CD4-positive, alpha-beta T cell treated with Interleukin-17A for 4 hours (primary cell): ENCODE measurements at places on chromosomes 5 and 9.

DNA sequence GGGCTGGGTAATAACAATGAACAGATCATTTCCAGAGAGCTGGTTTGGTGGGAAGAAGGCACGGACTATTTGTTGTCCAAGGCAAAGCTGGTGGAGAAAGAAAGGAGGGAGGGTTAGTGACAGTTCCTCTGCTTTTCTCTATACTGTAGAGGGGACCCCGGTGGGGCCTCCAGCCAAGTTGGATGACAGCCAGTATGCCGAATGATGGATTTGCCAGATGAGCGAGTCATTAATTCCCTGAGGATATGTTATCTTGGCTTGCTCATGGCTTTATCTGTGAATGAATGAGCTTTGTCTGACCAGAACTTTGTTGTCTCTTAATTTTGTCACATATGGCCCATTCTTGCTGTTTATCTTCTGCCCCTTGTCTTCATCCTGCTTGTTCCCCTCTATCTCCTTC is 158.6 kb upstream of the GLRA1 start:
- DNase-seq = no peak

DNA sequence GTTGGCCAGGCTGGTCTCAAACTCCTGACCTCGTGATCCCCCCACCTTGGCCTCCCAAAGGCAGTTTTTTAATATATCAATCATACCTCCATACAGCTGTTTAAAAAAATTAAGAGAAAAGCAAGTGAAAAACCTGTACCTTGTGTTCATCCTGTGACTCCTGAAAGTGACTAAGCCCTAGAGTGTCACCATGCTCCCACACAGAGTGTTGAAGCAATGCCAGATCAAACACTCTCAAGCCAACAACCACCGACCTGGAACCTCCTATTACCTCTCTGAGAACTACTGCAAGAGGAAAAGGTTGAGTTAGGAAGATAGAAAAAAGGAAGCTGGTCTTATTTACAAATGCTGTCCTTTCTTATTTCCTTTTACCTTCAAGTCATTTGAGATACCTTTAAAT is 123.5 kb downstream of the RASEF start:
- no peak for DNase-seq

- DNase-seq = no peak
Observed at GRCh38 chr9:89359751-89360261, 41.5 kb downstream of the SECISBP2 start.

DNA sequence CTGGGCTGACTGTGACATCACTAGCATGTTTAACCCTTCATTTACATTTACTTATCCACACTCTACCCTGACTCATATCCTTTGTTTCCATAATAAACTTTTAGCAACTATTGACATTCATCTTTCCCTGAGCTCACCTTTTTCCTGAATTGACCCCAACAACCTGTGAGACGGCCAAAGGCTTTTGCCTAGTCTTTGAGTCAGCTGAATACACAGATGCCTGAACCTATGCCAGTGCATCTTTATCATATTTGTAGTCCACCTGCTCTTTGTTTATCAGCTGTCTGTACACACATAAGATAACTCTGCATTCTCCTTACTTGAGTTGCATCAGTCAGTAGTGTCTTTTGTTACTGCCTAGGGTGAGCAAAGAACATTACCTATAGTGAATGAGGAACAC is 128.5 kb upstream of the HMHB1 start:
- no peak for DNase-seq

GRCh38 chr9:34993502-34994259 is 4.1 kb downstream of the DNAJB5 start:
- DNase-seq = no peak

DNA sequence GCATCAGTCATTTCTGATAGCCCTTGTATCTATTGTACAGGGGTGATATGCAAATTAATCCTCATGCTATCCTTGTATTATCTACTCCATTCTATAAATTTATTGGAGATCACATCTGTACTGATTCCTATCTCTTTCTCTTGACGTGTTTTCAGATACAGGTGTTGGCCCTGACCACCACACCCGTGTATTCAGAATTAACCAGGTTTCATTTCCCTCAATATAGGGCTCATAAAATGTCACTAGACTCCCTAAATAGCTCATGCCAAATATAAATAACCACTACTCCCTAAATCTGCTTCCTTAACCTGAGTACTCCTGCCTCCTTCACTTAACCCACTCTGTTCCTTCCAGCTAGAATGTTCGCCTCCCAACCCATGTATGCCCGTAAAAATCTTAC is 522.8 kb upstream of the KLF4 start:
- no peak for DNase-seq

GRCh38 chr5:1052076-1052475 is 43.5 kb downstream of the NKD2 start:
- DNase-seq = no peak

GRCh38 chr5:135843571-135844337 is 9.3 kb downstream of the SLC25A48 start:
- DNase-seq = no peak

- no peak for DNase-seq
Observed at GRCh38 chr9:133890583-133890982, 101.5 kb downstream of the VAV2 start.

GRCh38 chr9:121216271-121216805 is 14.7 kb upstream of the RAB14 start:
- DNase-seq = no peak

- DNase-seq = peak; percentile 72
Observed at GRCh38 chr5:177434437-177434836, 8.0 kb downstream of the GRK6 start.

DNA sequence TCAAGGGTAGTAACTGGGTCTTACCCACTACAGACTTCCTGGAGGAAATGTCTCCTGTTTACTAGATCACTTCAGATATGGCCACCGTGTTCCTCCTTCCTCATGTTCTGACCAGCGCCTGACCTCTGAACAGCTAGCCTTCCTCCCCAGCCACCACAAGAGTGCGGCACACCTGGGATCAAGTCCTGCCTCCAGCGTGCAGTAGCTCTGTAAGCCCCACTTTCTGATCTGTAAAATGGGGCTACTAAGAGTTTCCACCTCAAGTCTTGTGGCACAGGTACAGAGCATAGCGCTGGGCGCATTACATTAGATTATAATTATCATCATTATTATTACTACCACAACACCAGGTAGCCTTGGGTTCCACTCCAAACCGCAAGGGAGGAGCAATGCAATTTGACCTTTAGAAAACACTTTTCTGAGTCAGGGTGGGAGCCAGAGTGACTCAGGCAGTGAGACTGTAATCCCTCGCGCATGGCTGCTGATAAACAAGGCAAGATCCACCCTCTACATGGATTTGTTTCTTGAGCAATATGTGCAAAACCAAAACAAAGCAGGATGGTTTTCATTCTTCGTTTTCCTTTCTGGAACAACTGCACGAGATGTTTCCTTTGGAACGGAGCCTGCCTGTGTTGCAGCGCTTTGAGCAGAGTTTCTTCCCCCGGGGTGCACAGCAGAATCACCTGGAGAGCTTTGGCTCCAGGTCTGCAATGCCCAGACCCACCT is 65.0 kb upstream of the ANGPTL2 start:
- DNase-seq = no peak

DNA sequence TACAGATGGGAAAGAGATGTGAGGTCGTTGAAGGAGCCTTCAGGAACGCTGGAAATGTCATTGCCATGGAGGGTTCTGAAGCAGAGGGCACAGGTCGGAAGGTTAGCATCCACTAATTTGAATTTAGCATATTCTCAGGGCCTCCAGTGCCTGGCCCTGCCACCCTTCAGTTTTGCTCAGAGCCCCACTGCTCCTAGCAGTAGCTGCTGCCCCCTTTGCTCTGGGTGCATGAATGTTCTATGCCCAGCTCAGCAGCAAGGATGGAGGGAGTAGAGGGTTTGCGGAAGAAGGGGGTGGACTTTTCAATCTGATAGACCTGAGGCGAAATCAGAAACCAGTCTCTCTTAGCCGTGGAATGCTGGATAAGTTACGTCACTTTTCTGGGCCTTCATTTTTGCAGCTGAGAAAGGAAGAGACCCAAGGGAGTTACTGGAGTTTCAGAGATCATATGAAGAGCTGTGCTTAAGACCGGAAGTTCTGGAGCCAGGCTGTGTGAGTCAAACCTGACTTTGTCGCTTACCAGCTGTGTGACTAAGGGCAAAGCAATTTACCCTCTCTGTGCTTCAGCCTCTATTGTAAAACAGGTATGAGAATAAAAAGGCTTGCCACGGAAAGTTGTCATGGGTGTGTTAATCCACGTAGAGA is 133.2 kb upstream of the PANK3 start:
- DNase-seq = no peak
